Activated T-cell treated with anti-CD3 and anti-CD28 coated beads, Interleukin-2, amount 50 U/mL, for 72 hours (primary cell): ENCODE measurements at places on chromosomes 1 and 21. TPM values are rescaled to one million over a fixed set of nuclear protein-coding genes. Genes with fewer than 3 reads are reported as not detected.
A peak's percentile ranks its signal among the peaks of the same experiment; 100 is the strongest.

DNA sequence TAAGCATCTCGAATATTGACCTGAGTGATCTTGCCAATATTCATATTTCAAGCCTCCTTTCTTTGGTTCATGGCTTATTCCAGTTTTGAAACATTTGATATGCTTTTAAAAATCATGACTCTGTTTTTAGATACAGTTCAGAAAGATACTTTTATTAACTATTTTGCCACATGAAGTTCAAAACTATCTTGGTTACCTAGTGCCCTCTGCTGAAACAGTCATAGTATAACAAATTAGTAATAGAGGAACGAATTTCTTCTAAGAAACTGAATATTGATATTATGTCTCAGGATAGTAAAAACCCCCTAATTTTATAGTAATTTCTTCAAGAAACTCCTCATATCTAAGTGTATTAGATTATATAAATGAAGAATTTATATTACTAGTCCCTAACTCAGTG, 52.6 kb upstream of the RC3H1 start:
- no peak for DNase-seq

- DNase-seq = no peak
Observed at GRCh38 chr1:82646336-82646735, 845.6 kb downstream of the ADGRL2 start.

GRCh38 chr1:231626951-231627614, 493 bp downstream of the DISC1 start:
- peak; percentile 43 for DNase-seq

DNA sequence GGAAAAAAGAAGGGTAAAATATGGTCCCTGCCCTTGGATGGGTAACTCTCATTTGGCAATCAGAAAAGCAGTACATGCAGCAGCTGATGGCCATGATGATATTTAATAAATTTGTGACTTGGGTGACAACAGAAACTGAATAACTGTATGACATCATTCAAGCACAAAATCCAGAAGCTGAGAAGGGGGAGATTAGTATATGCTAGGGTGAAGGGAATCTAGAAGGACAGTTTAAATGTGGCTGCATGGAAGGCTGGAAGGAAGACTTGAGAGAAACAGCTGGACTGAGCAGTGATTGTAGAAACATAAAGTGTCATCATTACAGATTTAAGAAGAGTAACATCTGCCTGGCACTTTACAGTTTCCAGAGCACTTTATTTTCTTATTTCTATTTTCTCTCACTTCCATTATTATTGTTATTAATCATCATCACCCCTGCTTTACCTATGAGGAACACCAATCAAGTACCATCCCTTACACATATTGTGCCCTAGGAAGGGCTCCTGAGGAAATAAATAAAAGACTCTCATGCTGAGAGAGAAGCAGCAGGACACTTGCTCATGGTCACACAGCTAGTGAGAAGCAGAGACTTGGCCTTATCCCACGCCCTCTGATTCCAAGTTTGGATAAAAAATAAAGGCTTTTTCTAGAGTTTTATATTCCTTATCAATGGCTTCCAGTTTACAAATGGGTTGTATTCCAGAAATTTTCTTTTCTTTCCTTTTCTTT, 207.2 kb downstream of the PBX1 start:
- no peak for DNase-seq

DNA sequence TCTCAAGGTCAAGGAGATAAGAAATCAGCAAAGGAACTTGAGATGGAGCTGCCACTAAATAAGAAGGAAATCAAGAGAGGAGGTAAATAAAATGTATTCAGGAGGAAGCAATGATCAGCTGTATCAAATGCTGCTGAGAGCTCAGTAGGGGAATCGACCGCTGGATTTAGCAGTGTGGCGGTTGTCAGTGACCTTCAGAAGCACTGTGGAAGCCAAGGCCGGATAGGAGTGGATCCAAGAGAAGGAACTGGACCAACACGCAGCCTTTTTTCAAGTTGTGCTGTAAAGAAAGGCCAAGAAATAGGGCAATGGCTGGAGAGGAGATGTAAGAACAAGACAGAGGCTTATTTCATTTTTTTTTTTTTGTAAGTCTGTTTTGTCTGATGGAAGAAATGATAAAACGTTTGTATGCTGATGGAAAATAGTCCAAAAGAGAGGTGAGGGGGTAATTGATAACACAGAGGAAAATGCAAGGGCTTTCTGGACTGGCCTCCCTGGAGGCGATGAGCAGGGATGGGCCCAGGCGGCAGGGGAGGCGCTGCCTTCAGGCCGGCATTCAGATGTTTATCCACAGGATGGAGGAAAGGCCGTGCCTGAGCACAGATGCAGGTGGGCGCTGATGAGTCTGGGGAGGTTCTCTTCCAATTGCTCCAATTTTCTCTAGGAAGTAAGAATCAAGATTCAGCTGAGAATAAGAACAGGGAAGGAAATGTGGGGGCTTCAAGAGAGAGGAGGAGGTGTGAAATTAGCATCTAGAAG, 17.5 kb upstream of the FAM43B start:
- DNase-seq = no peak

DNA sequence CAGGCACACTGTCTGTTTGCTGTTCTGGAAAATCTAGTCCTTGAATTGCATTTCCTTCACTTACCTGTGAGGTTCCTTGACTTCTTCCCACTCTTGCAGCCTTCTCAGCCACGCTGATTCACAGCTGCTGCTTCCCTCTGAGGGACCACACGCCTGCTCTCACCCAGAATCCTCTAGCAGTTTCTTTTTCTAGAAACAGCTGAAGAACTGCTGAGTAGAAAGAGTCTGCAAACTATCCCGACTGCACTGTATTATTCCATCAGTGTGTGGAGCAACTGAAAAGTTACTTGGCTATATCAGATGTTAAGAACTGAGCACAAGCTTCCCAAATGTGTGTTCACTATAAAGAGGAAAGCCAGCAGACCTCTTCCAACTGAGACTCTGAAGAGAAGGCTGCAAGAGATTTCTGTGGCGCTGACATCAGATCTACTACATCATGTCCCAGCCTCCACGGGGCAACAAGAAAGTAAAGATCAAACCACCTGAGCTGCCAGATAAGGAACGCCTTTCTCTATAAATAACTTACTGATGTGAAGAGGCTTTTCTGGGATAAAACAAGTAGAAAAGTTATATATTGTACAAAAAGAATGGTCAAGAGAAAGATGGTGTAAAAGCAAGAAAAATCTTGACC, 226.6 kb downstream of the RERE start:
- no peak for DNase-seq

- peak; percentile 50 for DNase-seq
Observed at GRCh38 chr1:119275145-119276134, 93.1 kb upstream of the HAO2 start.

DNA sequence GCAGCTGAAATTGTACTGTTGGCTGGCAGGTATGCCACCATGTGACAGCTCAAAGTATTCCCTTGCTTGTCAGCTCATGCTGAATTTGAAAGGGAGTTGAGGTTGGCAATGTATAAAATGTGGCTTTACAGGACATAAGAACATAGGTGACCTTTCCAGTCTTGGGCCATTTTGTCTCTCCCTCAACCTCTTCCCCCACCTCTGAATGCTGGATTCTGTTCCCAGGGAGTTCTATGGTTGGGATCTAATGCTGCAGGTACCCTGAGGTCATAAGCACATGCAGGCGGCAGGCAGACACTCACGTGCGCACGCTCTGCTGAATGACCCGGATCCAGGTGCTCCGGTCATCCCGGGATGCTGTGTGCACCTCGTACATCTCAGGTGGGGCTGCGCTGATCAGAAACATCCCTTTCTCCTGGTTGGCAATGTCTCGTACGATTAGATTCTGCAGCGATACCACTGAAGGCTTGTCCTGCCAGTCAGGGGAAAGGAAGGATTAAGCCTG, 16.0 kb downstream of the RXFP4 start:
- no peak for DNase-seq

The ARTN gene
- 3.0 TPM for total RNA-seq

The CD34 gene
- 0.09 TPM for total RNA-seq

The TNFRSF9 gene
- 35.4 TPM for total RNA-seq

The KRTAP21-2 gene
- total RNA-seq = not detected

The AGBL4 gene
- total RNA-seq = not detected
